ENCODE measurements at places on chromosomes 7 and 10. TPM values are rescaled to one million over a fixed set of nuclear protein-coding genes. Genes with fewer than 3 reads are reported as not detected.
A peak's percentile ranks its signal among the peaks of the same experiment; 100 is the strongest.

The HYAL4 gene
- total RNA-seq, result not detected

- no peak for DNase-seq
Observed at GRCh38 chr10:126324826-126325225, 63.5 kb downstream of the ADAM12 start.

GRCh38 chr10:8543361-8544056, 489.0 kb downstream of the GATA3 start:
- DNase-seq, result peak; percentile 88

GRCh38 chr7:95794917-95795515, 22.7 kb downstream of the DYNC1I1 start:
- peak; percentile 1 for DNase-seq

GRCh38 chr7:159213253-159213652, 68.6 kb upstream of the VIPR2 start:
- no peak for DNase-seq

- DNase-seq, result peak; percentile 65
Observed at GRCh38 chr7:5677538-5678294, 103.7 kb downstream of the RNF216 start.

DNA sequence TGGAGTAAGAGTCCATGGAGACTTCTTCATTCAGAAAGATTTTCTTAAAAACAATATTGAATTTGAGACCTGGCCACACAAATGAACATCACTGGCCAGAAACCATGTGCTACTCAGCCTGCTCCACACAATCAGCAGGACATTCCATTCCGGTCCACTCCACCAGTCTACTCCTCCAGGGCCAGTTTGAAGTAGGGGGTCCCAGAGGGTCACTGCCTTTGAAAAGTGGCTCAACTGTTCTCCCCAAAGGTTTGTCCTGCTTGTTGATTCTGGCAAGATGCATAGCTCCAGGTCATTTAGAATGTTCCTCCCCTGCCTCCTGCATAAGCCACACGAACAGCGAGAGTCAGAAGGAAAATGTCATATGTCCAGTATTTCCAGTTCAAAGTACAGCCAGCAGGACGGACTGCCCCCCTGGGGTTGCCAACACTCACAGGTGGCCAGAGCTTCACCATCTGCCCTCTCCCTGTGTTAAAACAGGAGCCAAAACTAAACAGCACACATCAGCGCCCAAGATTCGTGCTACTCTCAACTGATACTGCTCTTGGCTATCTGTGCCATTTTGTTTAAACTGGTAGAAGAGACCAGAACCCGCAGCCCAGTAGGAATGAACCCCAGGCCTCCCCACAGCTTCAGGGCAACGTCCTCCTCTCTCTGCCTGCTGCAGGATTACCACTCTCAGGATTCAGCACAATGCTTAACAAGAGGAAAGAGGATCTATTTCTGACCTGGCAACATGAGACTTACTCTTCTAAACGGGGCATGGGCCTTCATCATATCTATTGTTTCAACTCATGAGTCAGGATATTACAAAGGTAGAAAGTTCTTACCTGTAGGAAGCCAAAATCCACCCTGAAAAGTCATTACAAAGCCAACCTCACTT, 11.3 kb downstream of the GRB10 start:
- peak; percentile 62 for DNase-seq

GRCh38 chr7:23373151-23374004, 74.2 kb downstream of the MALSU1 start:
- DNase-seq, result no peak

Data from Calu3 (cell line).